Stimulated activated CD4-positive, alpha-beta T cell treated with anti-CD3 and anti-CD28 coated beads, Interleukin-1b, Interleukin-23, amount 100 ng/mL, for 4 hours (primary cell): ENCODE measurements at places on chromosomes 13 and 19.

GRCh38 chr13:86954341-86954740 lies 716.8 kb upstream of the SLITRK5 start:
- DNase-seq = no peak

DNA sequence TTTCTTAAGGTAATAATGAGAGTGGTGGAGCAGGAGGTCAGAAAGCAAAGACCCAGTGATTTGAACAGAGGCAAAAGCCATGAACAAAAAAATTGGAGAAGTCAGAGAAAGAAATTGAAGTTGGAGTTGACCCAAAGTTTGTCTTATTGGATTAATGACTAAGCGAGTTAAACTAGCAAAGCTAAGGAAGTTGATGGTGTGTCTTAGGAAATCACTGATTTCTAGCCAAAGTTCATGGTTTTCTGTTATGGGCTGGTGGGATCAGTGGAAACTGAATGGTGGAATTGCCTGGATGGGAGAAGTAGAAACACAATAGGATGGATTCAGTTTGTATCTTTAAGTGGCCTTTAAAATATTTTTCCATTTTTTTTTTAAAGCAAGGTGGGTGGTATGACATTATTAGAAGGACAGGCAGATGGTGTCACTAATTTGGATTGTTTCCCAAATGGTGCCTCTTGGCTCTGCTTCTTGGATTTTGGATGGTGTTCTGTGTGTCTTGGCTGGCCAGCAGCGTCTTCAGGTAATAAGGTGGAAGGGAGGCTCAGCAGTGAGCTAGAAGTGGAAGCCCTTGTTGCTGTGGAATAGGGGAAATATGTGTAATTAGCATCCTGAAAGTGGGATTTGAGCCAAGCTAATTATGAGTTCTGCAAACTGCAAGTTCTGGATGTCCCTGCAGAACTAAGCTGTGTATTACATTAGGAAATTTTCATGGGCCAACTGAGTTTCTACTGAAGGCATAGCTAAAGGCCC lies 302.9 kb downstream of the LMO7 start:
- DNase-seq = no peak

DNA sequence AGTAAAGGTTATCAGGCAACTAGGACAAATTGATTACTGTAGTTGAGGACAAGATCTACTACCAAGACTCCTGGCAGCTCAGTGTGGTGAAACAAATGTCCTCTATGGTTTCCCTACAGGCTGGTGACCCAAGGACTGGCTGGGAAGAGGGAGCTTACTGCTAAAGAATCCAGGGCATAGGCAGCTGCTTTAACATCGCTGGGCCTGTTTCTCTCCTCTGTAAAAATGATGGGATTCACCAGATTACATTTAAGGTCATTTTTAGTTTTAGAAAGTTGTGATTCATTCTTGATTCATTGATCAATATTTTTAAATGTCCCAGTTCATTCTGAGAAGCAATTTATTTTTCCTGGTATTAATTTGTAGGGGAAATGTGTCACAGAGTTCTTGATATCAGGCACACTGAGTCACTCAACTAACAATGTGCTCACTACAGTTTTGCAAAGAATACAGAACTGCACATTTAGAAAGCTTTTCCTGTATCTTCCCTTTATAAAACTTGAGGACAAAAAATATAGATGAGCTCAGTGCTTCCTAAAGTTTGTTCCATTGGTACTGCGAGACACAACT lies 19.6 kb upstream of the FAM124A start:
- DNase-seq = no peak

- no peak for DNase-seq
Measured at GRCh38 chr19:33241530-33242101, 16.0 kb upstream of the SLC7A10 start.

- no peak for DNase-seq
Measured at GRCh38 chr19:18776736-18777135, 14.4 kb downstream of the COMP start.

GRCh38 chr19:32122258-32122657 lies 223.2 kb upstream of the ZNF507 start:
- no peak for DNase-seq

GRCh38 chr13:26046639-26047038 lies 5.2 kb downstream of the SHISA2 start:
- no peak for DNase-seq

DNA sequence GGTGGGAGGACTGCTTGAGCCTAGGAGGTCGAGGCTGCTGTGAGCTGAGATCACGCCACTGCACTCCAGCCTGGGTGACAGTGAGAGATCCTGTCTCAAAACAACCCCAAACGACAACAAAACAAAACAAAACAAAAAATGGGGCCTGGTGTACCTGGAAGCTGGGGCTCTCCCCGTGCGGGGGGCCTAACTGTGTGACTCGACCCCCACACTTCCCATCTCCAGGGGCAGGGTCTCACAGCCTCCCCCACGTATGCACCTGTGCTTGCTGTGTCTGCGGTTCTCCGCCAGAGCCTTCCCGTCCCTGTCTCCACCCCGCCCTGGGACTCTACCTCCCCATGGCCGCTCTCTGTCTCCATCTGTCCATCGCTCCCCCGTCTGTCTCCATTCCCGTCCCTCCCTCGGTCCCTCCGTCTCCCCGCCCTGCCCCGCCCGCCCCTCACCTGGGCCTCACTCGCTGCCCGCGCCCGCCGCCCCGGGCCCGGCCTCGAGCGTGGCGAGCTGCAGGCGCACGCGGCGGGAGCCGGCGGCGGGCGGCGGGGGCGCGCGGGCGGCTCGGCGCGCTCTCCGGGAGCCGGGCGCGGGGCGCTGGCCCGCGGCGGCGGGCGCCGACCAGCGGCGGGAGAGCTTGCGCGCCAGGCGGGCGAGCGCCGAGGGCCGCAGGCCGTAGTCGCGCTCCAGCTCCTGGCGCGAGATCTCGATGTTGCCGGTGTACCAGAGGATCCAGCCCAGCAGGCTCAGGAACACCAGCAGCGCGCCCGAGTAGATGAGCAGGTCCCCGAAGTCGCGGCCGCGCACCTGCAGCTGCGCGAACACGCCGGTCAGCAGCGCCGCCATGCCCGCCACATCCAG lies 587 bp downstream of the TMEM238 start:
- peak; percentile 47 for DNase-seq

- no peak for DNase-seq
Measured at GRCh38 chr19:49488046-49488862, 846 bp downstream of the RPL13A start.

DNA sequence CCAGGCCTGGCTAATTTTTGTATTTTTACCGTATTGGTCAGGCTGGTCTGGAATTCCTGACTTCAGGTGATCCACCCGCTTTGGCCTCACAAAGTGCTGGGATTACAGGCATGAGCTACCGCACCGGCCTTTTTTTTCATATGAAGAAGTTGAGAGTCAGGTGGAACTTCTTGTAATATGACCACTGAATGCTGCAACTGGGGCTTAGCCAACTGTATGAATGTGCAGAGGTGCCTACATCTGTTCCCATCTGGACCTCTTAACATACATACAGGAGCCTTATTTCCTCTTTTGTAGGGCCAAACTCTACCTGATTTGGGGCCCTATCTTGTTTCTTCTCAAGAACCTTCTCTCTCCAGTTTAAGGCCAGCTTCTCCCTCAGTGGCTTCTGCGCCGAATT lies 11.9 kb upstream of the GGACT start:
- no peak for DNase-seq

- peak; percentile 23 for DNase-seq
Measured at GRCh38 chr19:14580623-14581237, 2.2 kb upstream of the CLEC17A start.

- DNase-seq = no peak
Measured at GRCh38 chr13:103878891-103879605, 812.8 kb upstream of the SLC10A2 start.

GRCh38 chr19:17406887-17407196 lies 1.4 kb upstream of the BST2 start:
- no peak for DNase-seq

DNA sequence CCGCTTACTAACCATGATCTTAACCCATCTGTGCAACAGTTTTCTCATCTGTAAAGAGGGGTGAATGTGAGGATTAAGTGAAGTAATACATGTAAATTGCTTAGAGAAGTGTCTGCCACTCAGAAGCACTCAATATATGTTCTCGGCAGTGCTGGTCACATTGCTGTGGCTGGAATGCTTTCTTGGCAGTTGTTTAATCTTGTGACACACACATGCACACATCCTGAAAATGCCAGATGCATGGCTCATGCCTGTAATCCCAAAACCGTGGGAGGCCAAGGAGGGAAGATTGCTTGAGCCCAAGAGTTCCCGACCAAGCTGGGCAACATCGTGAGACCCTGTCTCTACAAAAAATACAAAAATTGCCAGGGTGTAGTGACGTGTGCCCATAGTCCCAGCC lies 4.9 kb upstream of the DMKN start:
- DNase-seq = no peak

DNA sequence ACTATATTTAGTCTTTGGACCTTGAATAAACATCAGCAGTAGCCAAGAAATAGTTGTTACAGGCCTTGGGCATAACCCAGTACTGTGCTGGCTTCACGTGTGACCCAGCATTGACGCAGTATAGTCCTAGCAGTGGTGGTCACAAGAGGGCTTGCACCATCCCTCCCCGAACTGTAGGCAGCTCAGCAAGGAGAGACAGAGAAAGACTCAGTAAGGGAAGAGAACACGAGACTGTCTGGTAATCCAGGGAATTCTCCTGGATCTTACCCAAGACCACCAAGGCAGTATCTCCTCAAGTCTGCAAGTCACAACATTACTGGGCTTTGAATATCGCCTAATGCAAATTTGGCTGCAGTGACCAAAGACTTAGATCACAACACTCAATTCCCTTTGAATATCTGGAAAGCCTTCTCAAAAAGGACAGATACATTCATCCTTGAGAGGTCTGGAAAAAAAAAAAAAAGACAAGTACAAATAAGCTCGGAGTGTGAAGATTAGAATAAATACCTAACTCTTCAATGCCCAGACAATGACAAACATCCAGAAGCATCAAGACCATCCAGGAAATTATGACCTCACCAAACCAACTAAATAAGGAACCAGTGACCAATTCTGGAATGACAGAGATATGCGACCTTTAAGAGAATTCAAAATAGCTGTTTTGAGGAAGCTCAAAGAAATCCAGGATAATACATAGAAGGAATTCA lies 39.7 kb downstream of the CAB39L start:
- no peak for DNase-seq

- DNase-seq = no peak
Measured at GRCh38 chr19:53004242-53004641, 9.5 kb upstream of the ERVV-1 start.

DNA sequence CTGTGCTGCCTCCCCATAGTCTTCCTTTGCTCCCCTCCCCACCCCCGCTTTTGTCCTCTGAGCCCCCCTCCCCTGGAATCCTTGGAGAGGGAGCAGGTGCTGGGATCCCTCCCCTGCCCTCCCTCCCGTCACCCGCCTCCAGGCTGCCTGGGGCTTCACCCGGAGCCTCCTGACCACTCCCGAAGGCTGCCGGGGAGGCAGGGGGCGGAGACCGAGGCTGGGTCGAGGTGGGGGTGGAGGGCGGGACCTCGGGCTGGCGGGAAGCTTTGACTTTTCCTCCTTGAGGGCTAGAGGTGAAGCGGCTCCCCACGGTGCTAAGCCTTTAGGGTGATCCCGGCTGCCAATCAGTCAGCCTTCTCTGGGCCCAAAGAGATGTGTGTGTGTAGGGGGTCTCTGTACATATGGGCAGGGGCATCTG lies 1.5 kb downstream of the KMT5C start:
- peak; percentile 33 for DNase-seq

GRCh38 chr13:38223089-38223488 lies 126.6 kb upstream of the UFM1 start:
- DNase-seq = no peak

DNA sequence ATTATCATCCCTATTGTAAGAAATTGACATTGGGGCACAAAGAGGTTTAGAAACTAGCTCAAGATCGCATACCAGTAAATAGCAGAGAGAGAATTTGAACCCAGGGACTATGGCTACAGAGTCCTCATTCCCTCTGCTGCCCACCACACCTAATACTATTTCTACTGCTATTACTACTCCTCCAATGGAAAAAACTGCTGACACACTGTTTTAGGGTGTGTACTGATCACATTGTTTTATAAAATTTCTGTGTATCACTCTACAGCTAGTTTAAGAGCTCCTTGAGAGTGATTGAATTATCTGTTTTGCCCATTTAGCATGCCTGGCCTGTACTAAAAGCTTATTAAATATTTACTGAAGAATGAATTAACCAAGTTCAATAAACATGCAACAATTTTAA lies 552.4 kb downstream of the GPC5 start:
- no peak for DNase-seq

DNA sequence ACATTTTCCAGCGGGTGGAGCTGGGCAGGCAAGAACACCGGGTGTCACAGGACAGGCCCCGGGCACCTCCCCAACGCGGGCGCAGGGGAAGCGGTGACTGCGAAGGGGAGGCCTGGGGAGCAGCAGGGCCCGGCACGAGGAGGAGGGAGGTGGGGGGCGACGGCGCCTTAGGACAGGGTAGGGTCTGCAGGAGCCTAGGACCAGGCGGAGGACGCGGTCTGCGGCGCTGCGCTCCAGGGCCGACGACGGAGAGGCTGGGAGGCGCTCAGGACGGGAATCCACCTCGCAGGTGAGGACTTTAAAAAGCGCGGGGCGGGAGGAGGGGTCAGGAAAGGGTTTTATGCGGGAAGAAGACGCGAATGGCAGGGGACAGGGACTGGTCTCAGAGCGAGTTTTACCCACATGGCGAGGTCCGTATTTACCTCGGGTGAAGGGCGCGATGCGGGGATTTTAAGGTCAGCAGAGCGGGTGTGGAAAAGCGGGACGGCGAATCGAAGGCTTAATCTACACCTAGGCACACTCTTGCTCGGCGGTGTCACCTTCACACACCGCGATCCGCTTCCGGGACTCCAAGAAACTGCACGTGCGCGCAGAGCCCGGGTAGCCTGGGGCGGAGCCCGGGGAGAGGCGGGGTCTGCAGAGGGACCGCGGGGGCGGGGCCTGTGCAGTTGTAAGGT lies 13.5 kb downstream of the ERVV-2 start:
- DNase-seq = no peak

- no peak for DNase-seq
Measured at GRCh38 chr13:109720758-109721184, 65.6 kb downstream of the IRS2 start.

- DNase-seq = no peak
Measured at GRCh38 chr13:112969692-112970338, 801 bp downstream of the MCF2L start.

DNA sequence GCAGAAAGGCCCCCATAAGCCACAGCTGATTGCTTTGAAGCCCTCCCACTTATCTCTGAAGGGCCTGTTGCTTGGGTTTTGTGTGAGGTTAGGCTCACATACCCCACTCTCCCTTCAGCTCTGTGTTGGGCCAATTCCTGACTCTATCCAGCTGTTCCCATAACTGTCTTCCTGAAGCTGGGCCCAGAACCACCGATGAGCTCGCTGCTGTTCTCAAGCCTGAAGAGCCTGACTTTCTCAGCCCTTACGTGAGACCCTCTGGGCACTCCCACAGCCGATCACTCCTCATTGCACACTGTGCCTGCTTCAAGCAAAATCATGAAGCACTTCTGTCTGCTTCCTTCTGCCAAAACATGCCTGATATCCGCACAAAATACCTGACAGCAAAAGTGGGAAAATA lies 124.1 kb downstream of the CRYL1 start:
- no peak for DNase-seq

DNA sequence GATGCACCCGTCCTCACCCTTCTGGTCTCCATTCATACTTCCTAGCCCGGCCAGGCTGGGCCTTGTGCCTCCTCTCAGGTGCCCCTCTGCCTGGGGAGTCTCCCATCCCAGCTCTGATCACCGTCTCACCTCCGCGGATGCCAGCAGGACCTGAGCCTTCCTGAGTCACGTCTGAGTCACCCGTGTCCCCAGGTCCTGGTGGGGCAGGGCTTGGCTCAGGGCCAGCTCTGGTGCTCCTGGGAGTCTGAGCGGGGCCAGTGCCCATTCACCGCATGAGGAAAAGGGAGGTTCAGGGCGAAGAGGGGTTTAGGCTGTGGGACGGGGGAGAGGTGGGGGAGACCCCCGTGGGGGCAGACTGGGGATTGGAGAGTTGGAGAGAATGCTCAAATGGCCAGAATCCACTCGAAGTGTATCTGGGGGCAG lies 593 bp downstream of the ATP8B3 start:
- peak; percentile 36 for DNase-seq
